Cerebellum (tissue), 4 donors: ENCODE measurements at places on chromosomes 11 and 22. TPM values are rescaled to one million over a fixed set of nuclear protein-coding genes. Genes with fewer than 3 reads are reported as not detected.

The CCS gene
- total RNA-seq: 28.1 TPM

The CASP12 gene
- 0.27 TPM for total RNA-seq

The CATSPER1 gene
- not detected for total RNA-seq

The CYP2D6 gene
- total RNA-seq: 2.5 TPM

The SYT8 gene
- total RNA-seq: not detected

The SELENOH gene
- total RNA-seq: 35.3 TPM

The H19 gene
- total RNA-seq: 29.3 TPM

The ZNF70 gene
- 6.7 TPM for total RNA-seq

The SHISA8 gene
- total RNA-seq: 0.27 TPM

The SCUBE1 gene
- total RNA-seq: 1.7 TPM

The GRIK4 gene
- 9.1 TPM for total RNA-seq

The MFNG gene
- 5.4 TPM for total RNA-seq

The OR8G1 gene
- not detected for total RNA-seq

The TNNT3 gene
- total RNA-seq: 0.64 TPM

The ZNF143 gene
- total RNA-seq: 25.9 TPM

The SLC1A2 gene
- total RNA-seq: 135 TPM

The OR2D2 gene
- 4.8 TPM for total RNA-seq

The ELMOD1 gene
- total RNA-seq: 47.8 TPM

The GSTT2 gene
- not detected for total RNA-seq

The CCDC86 gene
- total RNA-seq: 3.0 TPM

The GNAZ gene
- total RNA-seq: 51.8 TPM

The CHORDC1 gene
- 57.7 TPM for total RNA-seq

The LRRC10B gene
- total RNA-seq: 5.0 TPM

The PHOX2A gene
- total RNA-seq: not detected

The F2 gene
- 0.18 TPM for total RNA-seq

The ZC3H12C gene
- 30.9 TPM for total RNA-seq

The CLDN5 gene
- total RNA-seq: 52.7 TPM

The FDX1 gene
- 8.4 TPM for total RNA-seq

The CCDC87 gene
- 0.82 TPM for total RNA-seq

The AQP11 gene
- 6.5 TPM for total RNA-seq

The DNAJC4 gene
- 15.7 TPM for total RNA-seq

The MMP8 gene
- total RNA-seq: 0.09 TPM

The GAL3ST3 gene
- total RNA-seq: 8.1 TPM
